ENCODE measurements at places on chromosomes 7 and 10.

GRCh38 chr7:668139-668931 is 58.2 kb upstream of the DNAAF5 start:
- peak; percentile 49 for DNase-seq

- peak; percentile 24 for DNase-seq
Observed at GRCh38 chr10:131742500-131742951, 158.3 kb upstream of the PPP2R2D start.

- DNase-seq = no peak
Observed at GRCh38 chr10:93576888-93577287, 10.4 kb downstream of the FFAR4 start.

GRCh38 chr7:50729962-50730361 is 52.7 kb downstream of the GRB10 start:
- no peak for DNase-seq

GRCh38 chr10:12729885-12730284 is 271.6 kb downstream of the CCDC3 start:
- DNase-seq = no peak

DNA sequence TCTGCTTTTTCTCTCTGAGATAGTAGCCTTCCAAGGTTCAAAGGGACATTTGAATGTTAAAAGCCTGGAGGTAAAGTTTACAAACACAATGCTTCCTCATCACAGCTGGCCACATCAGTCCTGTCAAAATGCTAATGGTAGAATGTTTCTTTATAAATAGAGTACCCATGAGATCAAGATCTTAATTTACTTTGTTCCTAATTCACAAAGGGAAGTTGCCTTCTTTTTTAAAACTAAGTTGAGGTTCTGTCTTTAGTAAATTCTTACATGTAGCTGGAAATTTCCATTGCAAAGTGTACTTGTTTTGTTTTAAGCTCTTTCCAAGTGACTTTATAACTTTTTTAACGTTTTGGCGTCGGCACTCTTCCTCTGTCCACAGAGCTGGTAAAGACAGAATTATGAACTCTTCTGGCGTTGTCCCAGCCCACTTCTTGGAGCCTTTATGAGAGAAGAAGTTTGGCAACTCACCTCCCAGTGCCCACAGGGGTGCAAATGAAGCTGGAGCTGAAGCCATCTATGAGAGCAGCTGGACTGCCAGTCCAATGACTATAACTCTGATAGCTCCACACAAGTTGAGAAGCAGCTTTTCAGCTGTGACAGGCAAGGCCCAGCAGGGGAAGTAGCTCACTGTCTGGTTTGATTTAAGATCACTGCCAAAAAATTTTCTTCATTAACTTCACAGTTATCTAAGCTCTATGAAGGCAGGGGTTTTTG is 23.3 kb downstream of the FZD1 start:
- no peak for DNase-seq

DNA sequence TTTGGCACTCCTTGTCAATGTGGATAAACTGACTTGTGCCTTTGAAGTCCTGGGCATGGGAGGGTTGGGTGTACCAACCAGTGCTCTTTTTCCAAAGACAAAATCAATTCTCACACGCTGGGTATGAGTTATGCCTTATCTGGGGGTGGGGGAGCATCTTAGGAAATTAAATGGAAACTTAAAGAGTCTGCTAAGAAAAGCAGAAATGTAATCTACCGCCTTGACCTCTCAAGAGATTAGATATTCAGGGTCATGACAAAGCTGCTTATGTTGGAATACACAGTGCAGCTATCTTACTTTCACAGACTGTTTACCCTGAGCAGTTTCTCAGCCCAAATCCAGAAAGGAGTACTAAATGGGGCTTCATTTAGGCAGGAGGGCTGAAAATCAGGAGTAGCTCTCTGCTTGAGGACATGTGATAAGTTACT is 2.6 kb downstream of the MEST start:
- no peak for DNase-seq

DNA sequence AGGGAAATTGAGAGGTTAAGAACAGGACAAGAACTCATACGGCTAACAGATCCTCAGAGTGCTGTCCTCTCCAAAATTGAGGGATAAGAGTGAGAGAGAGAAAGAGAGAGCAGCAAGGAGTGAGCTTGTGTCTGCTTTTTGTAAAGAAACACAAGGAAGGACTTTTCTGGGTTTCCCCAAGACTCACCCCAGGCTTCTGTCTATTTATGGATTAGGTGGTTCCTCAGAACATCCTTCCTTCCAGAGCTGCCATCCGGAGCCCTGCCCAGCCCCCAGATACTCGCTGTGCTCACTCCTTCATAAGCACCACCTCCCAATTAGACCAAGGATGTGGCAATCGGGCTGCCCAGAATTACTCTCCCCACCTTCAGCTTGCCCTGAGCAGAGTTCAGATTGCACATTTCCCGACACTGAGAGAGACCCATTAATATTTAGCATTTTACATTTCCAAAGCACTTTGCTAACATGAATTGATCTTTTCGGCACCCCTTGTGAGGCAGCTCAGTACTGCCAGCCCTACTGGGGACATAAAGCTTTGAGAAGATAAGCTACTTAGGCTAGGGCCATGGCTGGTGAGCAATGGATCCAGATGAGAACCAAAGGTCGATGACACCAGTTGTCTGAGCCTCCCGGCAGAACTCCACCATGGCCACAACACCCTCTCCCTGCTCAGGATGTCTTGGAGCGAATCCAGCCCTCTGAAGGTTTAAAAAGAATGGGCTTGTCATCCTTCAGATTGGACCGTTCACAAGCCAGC is 19.2 kb upstream of the R3HCC1L start:
- no peak for DNase-seq

DNA sequence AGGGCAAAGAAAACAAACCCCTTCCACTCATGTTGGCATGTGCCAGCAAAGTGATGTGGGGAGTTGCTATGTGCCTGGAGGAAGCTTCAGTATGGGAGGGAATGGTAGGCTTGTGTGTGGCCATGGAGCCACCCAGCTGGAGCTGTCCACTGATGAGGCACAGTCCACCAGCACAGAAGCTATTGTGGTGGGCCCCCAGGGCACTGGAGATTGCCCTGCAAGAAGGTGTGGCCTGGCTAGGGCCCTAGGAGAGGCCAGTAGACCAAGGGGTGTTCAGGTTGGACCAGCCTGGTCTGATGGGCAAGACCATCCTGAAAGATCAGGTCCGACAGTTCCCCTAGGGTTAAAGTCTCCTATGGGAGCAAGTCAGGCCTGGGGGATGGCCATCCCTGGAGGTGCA is 22.1 kb upstream of the KEL start:
- no peak for DNase-seq

GRCh38 chr7:98470485-98471240 is 69.8 kb upstream of the BAIAP2L1 start:
- no peak for DNase-seq

DNA sequence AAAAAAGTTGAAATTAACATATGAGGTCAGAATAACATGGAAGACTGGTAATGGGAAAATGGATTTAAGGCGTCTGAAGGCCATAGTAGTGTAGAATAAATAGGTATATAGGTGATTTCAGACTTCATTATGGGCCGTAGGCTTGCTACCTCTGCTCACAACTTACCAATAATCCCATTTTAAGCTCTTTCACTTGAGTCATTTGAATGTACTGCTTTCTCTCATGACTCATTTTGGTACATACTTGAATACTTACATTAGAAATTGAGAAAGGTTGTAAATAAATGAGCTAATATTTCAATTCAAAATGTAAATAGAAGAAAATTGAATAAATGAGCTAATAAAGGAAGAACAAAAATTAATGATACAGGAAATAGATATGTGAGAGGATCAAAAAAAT is 42.2 kb upstream of the NEUROD6 start:
- no peak for DNase-seq

DNA sequence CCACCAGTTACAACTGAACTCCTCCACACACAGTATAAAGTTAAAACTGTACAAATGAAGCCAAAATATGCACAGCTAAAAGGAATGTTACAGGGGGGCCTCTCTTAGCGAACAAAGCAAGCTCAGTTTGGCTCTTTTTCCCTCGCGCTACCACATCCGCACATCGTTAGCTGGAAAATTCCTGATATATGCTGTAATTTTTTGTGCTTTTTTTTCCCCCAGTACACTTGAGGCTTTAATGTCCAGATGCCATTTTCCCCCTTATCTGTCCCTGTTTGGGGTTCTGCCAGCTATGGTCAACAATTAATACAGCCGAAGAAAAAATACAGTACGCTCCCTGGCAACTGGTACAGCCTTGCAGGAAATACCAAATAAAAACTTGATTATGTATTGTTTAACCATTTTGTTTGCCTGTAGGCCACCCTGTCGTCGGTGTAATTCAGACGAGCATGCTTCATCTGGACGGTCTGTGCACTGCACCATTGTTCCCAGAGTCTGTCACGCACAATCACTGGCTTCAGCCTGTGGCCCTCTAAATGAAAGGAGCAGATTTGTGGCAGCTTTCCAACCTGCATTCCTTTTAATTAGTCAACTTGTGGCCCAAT is 108.1 kb upstream of the FAM133B start:
- DNase-seq = no peak

- DNase-seq = peak; percentile 68
Observed at GRCh38 chr7:157676001-157676400, 339.2 kb downstream of the DNAJB6 start.

DNA sequence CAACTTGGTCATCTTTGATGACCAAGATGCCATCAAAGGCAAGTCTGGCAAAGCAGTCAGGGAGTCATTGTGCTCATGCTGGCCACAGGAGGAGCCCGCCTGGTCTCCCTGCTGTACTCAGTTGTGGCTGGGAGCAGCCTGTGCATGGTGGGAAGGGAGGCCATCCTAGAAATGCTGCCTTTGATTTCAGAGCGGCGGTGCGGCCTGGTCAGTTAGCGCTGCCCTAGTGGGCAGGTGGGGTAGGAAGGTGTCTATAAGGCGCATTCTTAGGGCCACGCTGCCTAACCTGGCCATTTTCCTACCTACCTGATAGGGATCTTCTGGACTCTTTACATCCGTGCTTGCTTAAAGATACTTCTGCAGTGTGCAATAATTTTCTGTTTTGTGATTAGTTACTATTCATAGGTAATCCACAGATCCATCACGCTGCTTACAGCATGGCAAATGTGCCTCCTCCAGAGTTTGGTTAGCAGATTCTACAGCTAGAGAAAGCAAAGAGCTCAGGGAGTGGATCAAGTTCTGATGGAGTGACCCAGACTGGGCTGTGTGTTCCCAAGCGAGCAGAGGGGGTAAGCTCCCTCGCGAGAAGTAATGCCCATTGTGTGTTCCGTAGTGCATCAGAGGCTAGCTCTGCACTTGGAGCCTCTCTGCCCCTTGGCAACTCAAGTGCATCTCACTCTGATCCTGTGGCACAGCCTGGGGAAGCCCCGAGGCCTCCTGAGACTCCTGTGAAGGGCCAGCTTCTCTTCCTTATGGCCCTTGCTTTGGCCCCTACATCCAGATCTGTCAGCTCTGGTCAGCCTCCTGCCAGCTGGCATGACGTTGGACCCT is 970.1 kb upstream of the ZNF722 start:
- DNase-seq = peak; percentile 62

GRCh38 chr7:146117576-146117975 is 975 bp downstream of the CNTNAP2 start:
- DNase-seq = no peak

GRCh38 chr10:96420228-96421009 is 61.6 kb upstream of the OPALIN start:
- no peak for DNase-seq

DNA sequence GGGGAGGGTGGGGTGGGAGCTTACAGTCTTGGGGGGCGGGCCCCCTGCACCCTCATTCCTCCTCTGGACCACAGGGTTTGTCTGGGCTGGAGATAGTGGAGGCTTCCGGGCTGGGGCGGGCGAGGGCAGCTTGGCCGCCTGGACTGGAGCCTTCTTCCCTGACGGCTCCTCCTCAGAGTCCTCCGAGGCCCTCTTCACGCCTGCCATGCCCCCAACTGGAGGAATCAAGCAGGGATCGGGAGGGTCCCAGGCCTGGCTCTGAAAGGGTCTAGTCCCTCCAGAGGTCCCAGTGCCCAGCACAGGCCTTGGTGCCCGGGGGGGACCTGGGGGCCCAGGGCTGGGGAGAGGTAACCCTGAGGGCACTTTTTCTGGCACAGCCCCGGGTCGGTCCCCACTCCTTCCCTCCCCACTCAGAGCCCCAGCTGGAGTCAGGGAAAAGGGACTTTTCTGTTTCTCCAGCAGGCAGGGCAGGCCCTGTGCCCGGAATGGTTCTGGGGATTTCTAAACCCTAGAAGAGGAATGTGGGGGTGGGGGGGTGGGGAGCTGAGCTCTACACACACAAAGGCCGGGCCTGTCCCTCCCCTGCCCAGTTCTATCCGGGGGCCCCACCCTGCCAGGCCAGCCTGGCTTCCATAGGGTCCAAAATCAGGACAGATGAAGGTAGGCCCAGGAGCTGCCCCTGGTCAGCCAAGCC is 11.6 kb downstream of the MICALL2 start:
- DNase-seq = no peak

DNA sequence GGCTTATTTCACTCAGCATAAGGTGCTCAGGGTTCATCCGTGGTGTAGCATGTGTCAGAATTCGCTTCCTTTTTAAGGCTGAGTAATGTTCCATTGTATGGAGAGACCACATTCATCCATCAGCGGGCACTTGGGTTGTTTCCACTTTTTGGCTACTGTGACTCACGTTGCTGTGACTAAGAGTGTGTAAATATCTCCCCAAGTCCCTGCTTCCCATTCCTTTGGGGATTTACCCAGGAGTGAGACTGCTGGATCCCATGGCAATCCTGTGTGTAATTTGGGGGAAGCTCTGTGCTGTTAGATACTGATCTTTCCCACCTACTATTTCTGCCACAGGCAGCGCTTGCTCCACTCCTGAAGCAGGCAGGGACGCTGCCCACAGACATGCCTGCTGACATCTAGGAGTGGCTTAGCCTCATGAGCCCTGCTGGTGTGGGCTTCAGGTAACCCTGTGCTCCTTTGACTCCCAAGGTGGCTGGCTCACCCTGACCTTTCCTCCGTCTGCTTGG is 346.0 kb downstream of the FRMD4A start:
- no peak for DNase-seq

GRCh38 chr10:124181656-124182055 is 88.3 kb upstream of the CHST15 start:
- DNase-seq = no peak

- no peak for DNase-seq
Observed at GRCh38 chr7:41956705-41957104, 253.8 kb upstream of the INHBA start.

- no peak for DNase-seq
Observed at GRCh38 chr10:1687623-1688150, 49.6 kb downstream of the ADARB2 start.

DNA sequence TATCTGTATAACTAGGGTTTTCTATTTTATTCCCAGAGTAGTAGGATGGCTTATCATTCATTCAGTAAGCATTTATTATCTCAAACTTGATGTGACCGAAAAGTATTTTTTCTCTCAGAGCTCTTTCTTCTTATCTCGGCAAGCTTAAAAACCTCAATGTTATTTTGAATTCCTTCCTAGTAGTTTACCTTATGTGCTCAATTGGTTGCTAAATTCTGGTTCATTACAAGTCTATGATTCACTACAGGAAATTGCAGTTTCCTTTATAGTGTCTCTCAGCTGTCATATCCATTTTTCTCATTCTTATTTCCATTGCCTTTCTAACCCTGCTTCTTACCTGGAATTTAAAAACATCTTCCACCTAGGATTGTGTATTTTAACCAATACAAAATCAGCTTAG is 12.6 kb upstream of the ICA1 start:
- no peak for DNase-seq

GRCh38 chr7:157480371-157481050 is 143.7 kb downstream of the DNAJB6 start:
- DNase-seq = no peak

Data from cardiac septum (tissue), 1 donor.